ENCODE measurements at places on chromosomes 12 and 14.

DNA sequence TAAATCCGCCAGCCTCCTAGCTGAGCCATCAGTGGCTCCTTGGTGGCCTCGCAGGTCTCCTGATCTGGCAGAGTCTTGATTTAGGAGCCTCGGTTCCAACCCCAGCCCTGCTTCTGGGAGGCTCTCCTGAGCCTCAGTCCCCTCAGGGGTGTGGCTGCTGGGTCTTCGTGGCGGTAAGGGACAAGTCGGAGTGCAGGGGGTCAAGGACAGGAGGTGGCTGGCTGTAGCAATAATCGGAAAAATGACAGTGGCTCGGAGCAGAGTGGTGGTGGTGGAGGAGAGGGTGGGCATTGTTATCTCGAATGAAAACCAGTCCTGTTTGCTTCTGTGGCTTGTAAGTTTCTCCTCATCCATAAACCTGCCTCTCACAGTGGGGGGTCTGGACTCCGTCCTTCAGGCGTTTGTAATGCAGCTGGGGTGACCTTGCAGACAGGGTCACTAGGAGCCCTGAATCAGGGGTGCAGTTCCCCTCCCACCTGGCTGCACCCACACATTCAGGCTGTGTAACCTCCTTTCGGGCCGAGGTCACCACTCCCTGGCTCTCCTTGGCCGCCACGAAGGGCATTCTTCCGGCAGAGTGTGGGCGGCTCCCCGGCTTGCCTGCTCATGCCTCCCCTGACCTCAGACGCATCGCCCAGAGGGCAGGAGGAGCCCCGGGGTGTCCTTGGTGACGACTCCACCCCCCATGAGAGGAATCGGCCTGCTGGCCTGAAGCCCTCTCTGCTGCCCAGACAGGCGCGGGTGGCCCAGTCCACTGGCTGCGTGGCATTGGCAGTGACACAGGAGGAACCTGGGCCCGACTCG lies 8.1 kb downstream of the BCL7A start:
- no peak for DNase-seq

GRCh38 chr14:74213907-74214803 lies 25.1 kb upstream of the VSX2 start:
- DNase-seq, result no peak

- no peak for DNase-seq
These were observed 11.5 kb upstream of the IL22 start for GRCh38 chr12:68264857-68265256.

DNA sequence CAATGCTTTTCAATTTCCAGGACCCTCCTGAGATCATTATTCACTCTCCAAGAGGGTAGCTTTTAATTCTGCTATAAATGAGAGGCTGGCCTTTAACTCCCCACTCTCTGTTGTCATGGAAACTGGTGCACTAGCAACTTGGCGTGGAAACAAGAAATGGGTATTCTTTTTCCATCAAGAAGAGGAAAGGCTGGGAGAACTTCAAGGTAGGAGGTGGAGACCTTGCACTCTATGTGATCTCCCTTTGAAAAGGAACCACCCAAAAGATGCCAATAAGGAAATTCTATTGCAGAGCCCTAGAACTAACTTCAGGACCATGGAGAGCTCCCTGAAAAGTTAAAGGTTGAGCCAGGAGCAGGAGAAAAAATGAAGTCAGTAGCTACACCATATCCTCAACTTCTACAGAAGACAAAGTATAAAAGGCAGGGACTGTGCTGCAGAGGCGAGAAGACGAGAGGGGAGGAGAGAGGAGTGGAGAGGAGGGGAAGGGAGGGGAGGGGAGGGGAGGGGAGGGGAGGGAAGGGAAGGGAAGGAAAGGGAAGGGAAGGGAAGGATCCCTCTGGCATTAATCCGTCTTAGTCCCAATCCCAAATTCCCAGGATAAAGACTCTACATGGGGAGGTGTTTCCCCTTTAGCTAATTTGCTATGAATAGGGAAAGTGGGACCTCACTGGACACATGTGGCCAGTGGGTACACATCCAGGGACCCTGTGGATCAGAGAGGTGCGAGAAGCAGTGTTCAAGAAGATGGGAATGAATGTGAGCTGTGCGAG lies 46.7 kb upstream of the FICD start:
- DNase-seq, result no peak

- no peak for DNase-seq
These were observed 665.6 kb downstream of the C12orf50 start for GRCh38 chr12:87363497-87364084.

DNA sequence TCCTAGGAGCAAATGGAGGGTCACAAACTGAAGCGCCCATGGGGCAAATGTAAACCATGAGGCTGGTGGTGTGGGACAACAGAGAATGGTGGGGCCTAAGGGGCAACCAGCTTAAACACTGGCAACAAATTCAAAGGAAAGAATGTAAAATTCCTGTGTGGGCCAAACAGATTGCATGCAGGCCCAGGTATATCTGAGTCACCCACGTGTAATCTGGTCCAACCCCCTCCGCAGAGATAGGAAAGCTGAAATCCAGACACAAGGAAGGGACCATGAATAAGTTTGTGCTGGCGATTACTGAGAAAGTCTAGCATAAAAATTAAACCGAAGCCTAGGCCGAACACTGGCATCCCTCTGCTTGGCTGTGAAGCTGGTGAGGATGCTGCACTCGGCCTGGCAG lies 71.6 kb downstream of the ITPK1 start:
- DNase-seq, result no peak

DNA sequence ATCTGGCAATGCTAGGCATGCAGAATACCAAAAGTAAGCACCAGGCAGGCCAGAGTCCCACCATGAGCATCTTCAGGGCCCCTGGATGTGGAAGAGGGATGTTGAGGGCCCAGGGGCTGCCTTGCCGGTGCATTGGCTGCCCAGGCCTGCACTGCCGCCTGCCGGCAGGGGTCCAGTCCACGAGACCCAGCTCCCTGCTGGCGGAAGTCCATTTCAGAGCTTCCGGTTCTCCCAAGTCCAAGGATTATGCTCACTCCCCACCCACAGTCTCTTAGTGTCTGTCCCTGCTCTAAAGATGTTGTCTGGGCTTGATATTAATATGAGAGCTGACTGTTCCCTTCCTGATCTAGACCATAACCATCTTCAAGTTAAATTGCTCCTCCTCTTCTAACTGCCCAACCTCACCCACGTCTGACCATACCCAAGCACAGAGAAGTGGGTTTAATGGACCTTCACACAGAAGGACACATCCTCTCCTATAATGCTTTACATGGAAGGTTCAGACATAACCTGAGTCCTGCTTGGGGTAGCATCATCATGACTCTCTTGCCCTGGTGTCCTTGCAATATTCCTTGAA lies 117.4 kb downstream of the DAD1 start:
- no peak for DNase-seq

DNA sequence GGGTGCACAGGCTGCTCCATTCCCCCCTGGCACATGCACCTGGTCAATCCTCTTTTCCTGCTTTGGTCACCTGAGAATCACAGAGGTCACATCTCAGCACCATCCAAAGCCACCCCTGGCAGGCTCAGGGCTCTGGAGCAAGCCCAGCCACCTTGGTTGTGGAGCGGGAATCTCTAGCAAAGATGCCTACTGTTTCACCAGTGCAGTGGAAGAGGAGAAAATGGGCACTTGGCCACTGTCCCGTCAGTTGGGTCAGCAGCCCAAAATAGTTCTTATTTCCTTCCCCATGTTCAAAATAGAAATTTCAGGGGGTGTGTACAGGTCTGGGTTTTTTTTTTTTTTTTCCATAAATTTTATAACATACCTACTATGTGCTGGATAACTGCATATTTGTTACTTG lies 18.3 kb downstream of the RTL1 start:
- DNase-seq, result no peak

Measured in NCI-H510A treated with DMSO at 0.1 percent for 48 hours (cell line).